Right cardiac atrium (tissue), 5 donors: ENCODE measurements at places on chromosomes 5 and 9. TPM values are rescaled to one million over a fixed set of nuclear protein-coding genes. Genes with fewer than 3 reads are reported as not detected.
A peak's percentile ranks its signal among the peaks of the same experiment; 100 is the strongest.

INSL4 gene
- not detected for total RNA-seq

FIBCD1 gene
- 0.20 TPM for total RNA-seq

TTC39B gene
- 2.9 TPM for total RNA-seq

GFI1B gene
- 0.32 TPM for total RNA-seq

SLC25A25 gene
- 16.1 TPM for total RNA-seq

TAF11L10 gene
- not detected for total RNA-seq

FAM78A gene
- 54.6 TPM for total RNA-seq

PPIC gene
- 43.5 TPM for total RNA-seq

TEX10 gene
- total RNA-seq, result 10.4 TPM

GABBR2 gene
- not detected for total RNA-seq

CDH18 gene
- not detected for total RNA-seq

DNA sequence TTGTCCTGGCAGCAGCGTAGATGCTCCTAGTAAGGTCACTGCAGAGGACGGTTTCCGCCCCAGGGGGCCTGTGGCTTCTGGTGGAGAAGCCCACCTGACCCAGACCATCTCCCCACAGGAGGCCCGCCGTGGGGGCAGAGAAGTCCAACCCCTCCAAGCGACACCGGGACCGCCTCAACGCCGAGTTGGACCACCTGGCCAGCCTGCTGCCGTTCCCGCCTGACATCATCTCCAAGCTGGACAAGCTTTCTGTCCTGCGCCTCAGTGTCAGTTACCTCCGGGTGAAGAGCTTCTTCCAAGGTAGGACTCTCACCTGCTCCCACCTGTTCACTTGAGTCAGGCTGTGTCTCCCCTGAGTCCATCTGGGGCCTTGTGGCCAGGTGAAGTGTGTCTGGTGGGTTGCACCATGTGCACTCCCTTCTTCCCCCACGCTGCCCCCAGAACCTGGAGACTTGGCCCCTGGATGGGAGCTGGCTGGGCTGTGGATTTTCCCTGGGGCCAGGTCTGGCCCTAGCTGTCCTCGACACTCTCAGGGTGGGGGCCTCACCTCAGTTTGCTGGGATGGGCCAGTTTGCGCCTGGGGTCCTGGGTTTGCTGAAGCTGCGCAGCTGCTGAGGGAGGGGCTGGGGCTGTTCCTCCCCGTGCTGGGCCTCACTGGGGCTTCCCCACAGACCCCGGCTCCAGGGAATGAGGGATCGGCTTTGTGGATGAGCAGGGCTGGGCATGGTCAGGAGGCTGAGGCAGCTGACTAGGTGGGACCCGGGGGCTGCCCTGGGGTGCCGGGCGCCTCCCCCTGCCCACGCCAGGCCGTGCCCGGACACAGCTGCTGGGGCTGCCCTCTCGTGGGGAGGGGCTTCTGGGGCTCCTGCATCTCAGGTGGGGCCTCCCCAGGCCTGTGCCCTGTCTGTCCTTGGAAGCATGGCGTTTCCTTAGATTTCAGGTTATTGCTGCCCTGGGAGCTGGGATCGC lies 32.4 kb downstream of the AHRR start:
- DNase-seq, result no peak

GRCh38 chr5:143479394-143479793 lies 75.9 kb upstream of the NR3C1 start:
- DNase-seq, result no peak

DNA sequence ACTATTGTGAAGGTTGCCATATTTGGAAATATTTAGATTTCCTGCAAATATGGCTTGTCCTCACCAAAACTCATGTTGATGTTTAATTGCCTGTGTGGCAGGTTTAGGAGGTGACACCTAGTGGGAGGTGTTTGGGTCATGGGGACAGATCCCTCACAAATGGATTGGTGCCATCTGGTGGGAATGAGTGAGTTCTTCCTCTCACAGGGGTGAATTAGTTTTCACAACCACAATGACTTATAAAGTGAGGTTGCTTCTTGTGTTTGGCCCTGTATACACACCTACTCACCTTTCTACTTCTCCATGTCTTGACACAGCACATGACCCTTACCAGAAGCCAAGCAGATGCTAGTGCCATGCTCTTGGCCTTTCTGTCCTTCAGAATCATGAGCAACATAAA lies 41.1 kb downstream of the ISOC1 start:
- DNase-seq, result no peak

DNA sequence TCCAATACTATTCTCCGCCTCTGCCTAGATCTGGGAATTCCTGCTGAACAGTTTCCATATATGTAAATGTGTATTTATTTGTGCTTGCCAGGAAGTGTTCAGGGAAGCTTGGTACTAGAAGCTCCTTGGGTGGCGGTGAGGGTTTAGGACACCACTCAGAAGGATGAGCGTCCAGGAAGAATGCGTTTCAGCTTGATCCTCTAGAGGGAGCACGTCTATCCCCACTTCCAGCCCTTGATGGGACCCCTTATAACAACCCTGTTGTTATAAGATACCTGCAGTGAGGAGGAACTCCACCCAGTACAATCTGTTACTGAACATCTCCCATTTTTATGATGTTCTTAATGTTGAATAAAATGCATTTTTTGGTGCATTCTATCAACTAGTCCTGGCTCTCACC lies 88.9 kb downstream of the CYFIP2 start:
- DNase-seq, result no peak

DNA sequence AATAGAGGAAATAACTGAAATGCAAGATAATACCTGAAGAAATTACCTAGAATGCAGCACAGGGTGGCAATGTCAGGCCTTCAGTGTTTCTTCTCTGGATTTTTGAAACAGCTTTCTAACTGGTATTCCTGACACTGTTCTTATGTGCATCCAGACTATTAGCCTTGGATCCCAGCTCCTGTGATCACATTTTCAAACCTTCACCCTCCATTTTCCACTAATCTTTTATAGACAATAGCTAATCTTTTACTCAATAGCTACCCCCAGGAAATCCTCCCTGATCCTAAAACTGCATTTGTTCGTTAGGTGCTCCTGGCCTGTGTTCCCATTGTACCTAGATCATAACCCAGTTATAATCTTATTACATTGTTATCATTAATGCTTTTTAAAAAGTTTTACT lies 101.5 kb upstream of the DHFR start:
- no peak for DNase-seq

DNA sequence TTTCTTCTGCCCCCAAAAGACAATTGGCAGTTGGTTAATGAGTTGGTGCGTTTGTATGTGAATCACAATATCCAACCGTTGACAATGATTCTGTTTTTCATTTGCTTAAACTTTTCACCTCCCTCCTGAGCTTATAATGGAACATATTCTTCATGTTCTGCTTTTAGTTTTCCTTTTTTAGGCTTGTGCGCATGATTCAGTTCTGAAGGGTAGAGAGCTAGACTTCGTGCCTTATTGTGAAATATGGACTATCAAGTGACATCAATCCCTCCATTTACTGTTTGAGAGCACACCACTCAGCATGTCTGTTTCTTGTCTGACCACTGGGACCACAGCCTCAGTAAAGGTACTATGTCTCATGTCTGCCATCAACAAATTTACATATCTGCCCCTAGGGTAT lies 30.5 kb upstream of the LPAR1 start:
- DNase-seq, result no peak

DNA sequence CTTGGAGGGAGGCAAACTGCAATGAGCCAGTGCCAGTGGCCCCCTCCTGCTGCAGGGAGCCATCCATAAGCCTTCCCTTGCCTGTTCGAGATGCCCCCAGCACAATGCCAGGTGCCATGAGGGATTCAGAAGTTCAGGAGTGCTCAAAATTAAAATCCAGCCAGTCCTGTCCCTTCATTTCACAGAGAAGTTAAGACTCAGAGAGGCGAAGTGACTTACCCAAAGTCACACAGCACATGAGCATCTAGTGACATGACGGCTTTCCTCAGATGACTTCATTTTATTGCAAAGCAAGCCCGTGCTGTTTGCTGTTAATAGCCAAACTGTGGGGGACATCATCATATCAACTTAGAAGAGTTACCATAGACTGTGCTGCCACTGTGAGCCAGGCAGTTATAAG lies 69.3 kb upstream of the SAP30L start:
- no peak for DNase-seq

- DNase-seq, result no peak
Measured at GRCh38 chr9:18617759-18618158, 143.8 kb downstream of the ADAMTSL1 start.

DNA sequence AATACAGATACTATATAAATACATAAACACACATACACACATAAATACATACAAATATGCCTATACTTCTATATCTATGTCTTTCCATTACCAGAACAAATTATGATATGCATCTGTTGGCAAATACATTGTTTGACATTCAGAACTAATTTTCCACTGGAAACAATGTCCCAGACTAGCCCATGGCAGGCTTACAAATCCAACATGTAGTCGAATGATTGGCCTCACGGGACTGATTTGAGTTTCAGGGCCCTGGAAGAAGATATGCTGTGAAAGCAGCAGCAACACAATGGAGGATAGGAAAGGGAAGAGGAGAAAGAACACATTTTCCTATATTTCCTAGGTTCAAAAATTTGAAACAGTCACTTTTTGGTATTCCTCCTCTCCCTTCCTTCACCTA lies 881.1 kb upstream of the DMAC1 start:
- DNase-seq, result no peak

DNA sequence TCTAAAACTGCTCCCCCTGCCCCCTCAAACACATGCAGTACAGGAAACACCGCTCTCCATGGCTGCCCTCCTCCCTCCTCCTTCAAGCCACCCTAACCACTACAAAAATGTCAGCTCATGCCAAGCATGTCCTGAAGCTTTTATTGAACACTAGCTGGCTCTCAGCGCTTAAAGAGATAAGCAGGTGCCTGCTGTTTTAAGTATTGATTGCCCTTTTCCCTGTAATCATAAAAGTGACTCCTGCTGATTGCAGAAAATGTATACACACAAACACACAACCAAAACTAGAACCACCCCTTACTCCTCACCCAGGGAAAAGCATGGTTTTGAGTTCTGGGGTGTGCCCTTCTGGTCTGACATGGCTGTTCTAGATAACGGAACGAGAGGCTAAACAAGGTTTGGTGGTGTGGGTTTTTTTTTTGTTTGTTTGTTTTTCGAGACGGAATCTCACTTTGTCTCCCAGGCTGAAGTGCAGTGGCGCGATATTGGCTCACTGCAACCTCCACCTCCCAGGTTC lies 3.7 kb upstream of the UCK1 start:
- no peak for DNase-seq

DNA sequence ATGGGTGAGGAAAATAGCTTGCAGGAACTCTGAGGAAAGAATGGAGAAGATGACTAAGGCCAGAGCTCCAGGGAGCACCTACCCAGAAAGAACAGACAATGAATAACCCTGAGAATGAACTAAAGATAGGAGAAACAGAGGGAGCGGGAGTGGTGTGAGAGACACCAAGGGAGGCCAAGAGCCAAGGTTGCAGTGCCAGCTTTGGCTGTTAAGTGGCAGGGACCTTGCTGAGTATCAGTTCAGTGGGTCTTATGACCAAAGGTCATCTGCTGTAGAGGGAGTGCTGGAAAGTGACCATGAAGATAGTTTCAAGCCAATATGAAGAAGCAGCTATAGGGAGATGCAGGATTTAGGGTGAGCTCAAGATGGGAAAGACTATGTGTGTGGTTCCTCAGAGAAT lies 16.7 kb downstream of the P4HA2 start:
- no peak for DNase-seq

DNA sequence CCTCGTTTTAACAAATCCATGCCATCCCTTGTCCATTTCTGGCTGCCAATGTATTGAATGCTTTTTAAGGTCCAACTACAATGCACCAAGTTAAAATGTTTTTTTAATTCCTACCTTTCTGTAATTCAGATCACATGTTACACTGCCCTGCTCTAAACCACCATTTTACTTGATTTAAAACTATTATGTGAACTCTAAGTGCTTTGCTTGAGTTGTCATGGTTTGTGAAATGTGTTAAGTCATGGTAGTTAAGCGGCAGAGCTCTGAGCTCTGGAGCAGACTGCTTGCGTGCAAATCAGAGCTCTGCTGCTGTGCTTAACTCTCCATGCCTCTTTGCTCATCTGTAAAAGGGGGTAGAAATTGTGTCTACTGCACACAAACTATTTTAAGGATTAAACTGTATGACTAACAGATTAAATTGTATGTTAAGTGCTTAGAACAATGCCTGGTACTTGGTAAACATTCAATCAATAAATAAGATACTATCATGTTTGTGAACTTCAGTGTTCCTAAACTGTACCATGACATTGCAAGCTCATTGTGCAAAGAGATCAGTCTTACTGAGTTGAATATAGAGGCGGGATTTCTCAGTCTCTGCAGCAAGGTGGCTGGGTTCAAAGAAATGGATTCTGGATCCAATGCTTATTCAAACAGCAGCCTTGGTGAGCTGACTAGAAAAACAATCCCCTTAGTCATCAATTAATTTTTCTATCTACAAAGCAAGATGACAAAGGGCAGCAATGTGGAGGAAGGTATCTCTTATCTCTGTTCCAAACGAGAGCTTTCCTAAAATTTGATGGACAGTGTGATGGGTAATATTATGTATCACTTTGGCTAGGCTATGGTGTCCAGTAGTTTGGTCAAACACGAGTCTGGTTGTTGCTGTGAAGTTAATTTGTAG lies 16.1 kb upstream of the CMBL start:
- DNase-seq, result no peak

GRCh38 chr5:36948041-36948440 lies 71.5 kb downstream of the NIPBL start:
- no peak for DNase-seq

- no peak for DNase-seq
Measured at GRCh38 chr9:106102821-106103220, 408.5 kb downstream of the TMEM38B start.

- no peak for DNase-seq
Measured at GRCh38 chr5:172493906-172494305, 39.6 kb upstream of the SH3PXD2B start.

DNA sequence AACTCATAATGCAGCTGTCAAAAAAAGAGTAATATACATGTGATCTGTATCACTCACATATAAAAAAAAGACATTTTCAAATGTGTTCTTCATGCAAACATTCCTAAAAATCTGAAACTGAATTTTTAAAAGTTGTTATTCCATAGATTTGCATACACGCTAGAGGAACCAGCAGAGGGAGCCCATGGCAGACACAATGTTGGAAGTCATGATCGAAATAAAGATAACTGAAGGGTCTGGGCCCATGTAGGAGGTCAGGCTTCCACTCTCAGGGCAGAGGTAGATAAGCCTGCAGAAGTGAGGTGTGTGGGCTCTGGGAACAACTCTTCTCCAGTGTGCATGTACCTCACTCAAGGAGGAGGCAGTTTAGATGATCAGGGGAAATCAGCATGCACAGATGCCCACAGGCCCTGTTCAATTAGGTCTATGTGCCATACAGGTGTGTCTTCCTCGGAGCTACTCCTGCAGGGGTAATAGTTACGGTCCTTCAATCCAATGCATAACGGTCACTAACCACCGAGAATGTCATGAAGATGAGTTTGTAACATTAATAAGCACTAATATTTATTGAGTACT lies 208.6 kb downstream of the EPB41L4A start:
- DNase-seq, result peak; percentile 67
